NCI-H226 (cell line): ENCODE measurements at places on chromosomes 3 and 15.

DNA sequence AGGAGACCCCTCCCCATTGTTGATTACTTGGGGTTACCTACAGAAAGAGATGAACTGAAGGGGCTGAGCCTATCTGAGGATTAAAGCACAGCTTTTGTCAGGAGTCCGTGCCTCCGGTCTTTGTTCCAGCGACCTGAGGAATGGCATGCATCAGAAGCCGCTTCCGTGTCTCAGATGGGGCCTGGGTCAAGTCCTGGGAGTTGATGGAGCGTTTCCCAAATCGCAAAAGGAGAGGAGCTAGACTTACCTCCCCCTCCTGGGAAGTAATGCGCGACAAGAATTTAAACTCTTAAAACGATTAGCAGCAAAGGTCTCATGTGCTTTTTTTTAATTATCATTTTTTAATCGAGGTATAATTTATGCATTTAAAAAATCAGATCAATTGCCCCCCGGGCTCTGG lies 983 bp upstream of the ALDH1A3 start:
- DNase-seq = no peak

GRCh38 chr3:194715022-194715800 lies 29.5 kb downstream of the FAM43A start:
- peak; percentile 57 for DNase-seq

- DNase-seq = no peak
Observed at GRCh38 chr3:50602595-50603191, 8.9 kb downstream of the CISH start.

GRCh38 chr3:25658836-25659235 lies 5.9 kb downstream of the TOP2B start:
- DNase-seq = no peak

GRCh38 chr15:92012368-92012629 lies 158.8 kb downstream of the SLCO3A1 start:
- no peak for DNase-seq

- DNase-seq = no peak
Observed at GRCh38 chr3:143173242-143173641, 53.7 kb downstream of the CHST2 start.

DNA sequence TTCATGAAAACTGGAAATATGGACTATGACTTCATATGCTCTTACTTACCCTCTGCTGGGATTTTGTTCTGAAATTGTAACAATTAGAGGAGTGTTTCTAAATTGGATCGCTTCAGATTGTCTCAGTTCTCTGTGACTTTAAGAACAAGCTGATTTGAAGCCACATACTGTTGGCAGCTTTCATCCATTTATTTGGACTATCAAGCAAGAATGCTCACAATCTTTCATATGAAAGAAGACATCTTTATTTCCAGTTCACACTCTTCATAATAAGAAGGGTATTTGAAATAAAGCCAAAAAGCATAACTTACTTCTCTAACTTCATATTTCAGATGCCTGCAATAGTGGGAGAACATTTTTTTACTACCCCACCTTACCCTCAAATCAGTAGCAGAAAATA lies 491.6 kb upstream of the TPRG1 start:
- peak; percentile 55 for DNase-seq

DNA sequence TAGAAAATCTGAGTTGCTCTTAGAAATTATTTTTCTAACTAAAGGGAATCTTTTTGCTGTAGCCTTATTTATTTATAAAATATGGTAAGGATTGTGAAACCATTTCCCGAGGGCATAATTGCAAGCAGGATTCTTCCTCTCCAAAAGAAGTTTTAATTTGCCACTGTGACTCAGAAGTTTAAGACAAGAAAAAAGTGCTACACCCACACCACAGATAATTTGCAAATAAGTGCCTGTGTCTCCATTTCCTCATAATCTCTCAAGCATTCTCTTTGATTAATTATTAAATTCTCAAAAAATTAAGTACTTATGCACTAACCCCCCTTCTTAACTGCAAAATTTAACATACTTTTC lies 43.6 kb downstream of the RASA2 start:
- peak; percentile 64 for DNase-seq
